ENCODE measurements at places on chromosomes 2 and 18. TPM values are rescaled to one million over a fixed set of nuclear protein-coding genes. Genes with fewer than 3 reads are reported as not detected.
A peak's percentile ranks its signal among the peaks of the same experiment; 100 is the strongest.

The CLASP1 gene
- 18.9 TPM for polyA plus RNA-seq

DNA sequence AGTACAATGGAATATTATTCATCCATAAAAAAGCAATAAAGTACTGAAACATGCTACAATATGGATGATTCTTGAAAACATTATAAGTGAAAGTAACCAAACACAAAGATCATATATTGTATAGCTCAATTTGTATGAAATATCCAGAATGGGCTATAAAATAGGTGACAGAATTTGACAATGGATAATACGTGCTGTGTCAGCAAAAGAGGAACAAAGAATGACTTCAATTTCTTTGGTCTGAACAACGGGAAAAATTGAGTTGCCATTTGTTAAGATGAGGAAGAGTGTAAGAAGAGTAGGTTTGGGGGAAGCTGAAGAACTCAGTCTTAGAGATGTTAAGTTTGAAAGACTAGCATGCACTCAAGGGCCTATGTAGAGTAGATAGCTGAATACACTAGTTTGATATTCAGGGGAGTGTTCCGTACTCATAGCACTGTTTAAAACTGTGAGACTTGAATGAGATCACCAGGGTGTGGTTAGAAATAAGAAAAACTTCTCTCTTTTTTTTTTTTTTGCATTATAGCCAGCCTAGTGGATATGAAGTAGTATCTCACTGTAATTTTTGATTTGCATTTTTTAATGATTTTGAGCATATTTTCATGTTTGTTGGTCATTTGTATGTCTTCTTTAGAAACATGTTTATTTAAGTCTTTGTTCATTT is 213.6 kb downstream of the NR4A2 start:
- no peak overlapping the region for H3K4me3 ChIP-seq
- DNase-seq, result no peak
- no peaks in the 10 kb centered on the region for H3K36me3 ChIP-seq
- H3K27ac ChIP-seq, result no peak overlapping the region

GRCh38 chr2:237390235-237390634 is 23.7 kb downstream of the COL6A3 start:
- H3K4me3 ChIP-seq, result no peak overlapping the region
- no peak overlapping the region for H3K27ac ChIP-seq
- no peak for DNase-seq
- no peaks in the 10 kb centered on the region for H3K36me3 ChIP-seq

- H3K36me3 ChIP-seq, result no peaks in the 10 kb centered on the region
- no peak overlapping the region for H3K4me3 ChIP-seq
- no peaks in the 10 kb centered on the region for H3K27me3 ChIP-seq
- peak overlapping the region; percentile 77 for H3K27ac ChIP-seq
- DNase-seq, result peak; percentile 39
Measured at GRCh38 chr2:208134928-208135586, 5.4 kb upstream of the CRYGC start.

- no peak overlapping the region for H3K4me3 ChIP-seq
- no peaks in the 10 kb centered on the region for H3K27me3 ChIP-seq
- no peaks in the 10 kb centered on the region for H3K36me3 ChIP-seq
- H3K27ac ChIP-seq, result no peak overlapping the region
- H3K4me1 ChIP-seq, result peaks cover 11% of the 10 kb centered on the region
- DNase-seq, result no peak
Measured at GRCh38 chr18:58505181-58505580, 123.7 kb downstream of the ALPK2 start.

DNA sequence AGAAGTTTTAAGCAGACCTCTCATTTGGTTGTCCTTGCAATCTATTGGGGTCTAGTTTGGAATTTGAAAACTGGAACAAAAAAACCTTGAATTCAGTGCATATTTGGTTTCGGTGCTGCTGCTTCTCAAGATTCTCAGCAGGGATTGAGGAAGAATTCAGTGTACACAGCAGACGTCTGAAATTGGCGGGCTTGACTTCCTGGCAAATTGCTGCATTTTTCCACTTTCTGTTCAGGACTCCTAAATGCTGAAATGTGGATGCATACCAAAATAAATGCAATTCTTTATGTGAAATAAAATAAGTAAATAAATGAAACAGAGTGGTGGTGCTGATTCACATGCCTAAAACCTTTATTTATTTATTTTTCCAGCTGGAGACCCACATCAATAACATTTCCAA is 332.4 kb upstream of the KYNU start:
- H3K4me3 ChIP-seq, result no peak overlapping the region
- H3K27ac ChIP-seq, result no peak overlapping the region
- H3K27me3 ChIP-seq, result no peaks in the 10 kb centered on the region
- no peaks in the 10 kb centered on the region for H3K36me3 ChIP-seq

DNA sequence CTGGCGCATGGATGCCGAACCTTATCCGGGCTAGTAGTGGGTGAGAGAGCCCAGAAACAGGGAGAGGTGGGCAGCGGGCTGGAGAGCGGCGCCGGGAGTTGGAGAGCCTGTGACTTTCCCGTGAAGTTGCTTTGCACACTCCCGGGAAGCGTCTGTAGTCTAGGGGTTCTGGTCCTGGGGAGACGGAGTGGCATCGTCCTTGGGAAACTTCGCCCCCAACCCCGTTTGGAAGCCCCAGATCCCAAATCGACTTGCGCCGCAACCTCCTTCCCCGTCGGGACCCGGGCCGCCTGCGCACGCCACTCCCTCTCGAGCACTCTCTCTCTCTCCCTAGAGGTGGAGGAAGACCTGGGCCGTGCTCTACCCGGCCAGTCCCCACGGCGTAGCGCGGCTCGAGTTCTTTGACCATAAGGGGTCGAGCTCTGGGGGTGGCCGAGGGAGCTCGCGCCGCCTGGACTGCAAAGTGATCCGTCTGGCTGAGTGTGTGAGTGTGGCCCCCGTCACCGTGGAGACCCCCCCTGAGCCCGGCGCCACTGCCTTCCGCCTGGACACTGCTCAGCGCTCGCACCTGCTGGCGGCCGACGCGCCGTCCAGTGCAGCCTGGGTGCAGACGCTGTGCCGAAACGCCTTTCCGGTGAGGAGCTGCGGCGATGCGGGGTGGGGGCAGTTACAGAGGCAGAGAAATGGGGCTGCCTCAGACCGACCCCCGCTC is 456 bp downstream of the DOK1 start:
- H3K36me3 ChIP-seq, result no peaks in the 10 kb centered on the region
- peak; percentile 73 for DNase-seq

GRCh38 chr2:237869343-237870102 is 10.1 kb downstream of the RAMP1 start:
- H3K27me3 ChIP-seq, result no peaks in the 10 kb centered on the region
- peaks cover 24% of the 10 kb centered on the region for H3K4me1 ChIP-seq
- H3K36me3 ChIP-seq, result no peaks in the 10 kb centered on the region
- no peak overlapping the region for H3K27ac ChIP-seq

DNA sequence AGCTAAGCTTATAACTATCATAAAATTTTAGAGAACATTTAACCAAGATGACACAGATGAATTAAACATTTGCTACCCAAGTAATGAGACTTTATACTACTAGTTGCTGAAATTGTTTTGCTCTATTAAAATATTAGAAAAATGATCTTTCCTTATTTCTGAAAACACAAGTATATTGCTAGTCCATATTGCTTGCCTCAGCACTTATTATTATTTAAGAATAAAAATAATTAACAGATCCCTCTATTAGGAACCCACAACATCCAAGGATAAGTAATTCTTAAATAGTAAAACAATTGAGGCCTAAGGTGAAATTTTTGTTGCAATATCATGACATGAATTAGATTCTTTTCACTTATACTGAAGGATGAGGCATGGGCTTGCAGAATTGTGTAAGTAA is 65.2 kb downstream of the CCDC148 start:
- no peak overlapping the region for H3K4me3 ChIP-seq
- H3K4me1 ChIP-seq, result no peaks in the 10 kb centered on the region
- H3K27me3 ChIP-seq, result no peaks in the 10 kb centered on the region
- no peak overlapping the region for H3K27ac ChIP-seq

- no peaks in the 10 kb centered on the region for H3K27me3 ChIP-seq
- no peaks in the 10 kb centered on the region for H3K36me3 ChIP-seq
- peaks cover 5% of the 10 kb centered on the region for H3K4me1 ChIP-seq
- peak; percentile 87 for DNase-seq
- no peak overlapping the region for H3K4me3 ChIP-seq
Measured at GRCh38 chr2:74740741-74741431, 86.8 kb downstream of the SEMA4F start.

- no peak overlapping the region for H3K4me3 ChIP-seq
- H3K27ac ChIP-seq, result no peak overlapping the region
- peaks cover 19% of the 10 kb centered on the region for H3K27me3 ChIP-seq
Measured at GRCh38 chr2:236286873-236287545, 22.8 kb upstream of the ASB18 start.

DNA sequence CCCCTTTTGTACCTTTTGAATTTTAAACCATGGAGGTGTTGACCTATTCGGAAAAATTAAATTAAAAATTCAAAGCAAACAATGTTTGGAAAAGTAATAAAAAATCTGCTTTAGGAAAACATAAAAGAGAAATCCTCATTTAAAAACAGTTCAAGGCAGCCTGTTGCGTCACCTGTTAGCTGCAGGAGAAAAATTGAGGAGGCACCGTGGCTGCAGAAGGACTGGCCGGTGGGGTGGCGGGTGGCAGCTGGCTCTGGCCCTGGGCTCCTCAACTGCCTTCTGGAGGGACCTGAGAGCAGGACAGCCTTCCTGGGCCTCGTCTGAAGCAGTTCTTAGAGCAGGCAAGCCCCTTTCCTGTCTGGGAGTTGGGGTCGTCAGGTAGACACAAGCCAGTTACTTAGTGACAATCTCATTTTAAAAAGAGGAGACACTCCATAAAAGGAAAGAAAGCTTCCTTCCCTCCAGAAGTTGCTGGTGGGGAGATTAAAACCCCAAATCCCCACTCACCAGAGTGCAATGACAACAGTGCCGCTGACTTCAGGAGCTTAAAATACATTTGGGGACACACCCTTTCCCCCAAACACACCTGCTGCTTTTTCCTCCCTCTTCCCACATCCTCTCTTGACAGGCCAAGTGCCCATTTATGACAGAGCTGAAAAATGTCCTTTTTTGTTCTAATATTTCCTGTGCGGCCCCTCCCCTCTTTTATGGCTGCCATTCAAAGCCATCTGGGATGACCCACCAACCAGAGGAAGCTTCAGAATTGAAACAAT is 9.7 kb downstream of the ZBTB7C start:
- no peak for DNase-seq
- no peak overlapping the region for H3K4me3 ChIP-seq
- H3K4me1 ChIP-seq, result no peaks in the 10 kb centered on the region
- H3K27ac ChIP-seq, result no peak overlapping the region
- no peaks in the 10 kb centered on the region for H3K36me3 ChIP-seq

DNA sequence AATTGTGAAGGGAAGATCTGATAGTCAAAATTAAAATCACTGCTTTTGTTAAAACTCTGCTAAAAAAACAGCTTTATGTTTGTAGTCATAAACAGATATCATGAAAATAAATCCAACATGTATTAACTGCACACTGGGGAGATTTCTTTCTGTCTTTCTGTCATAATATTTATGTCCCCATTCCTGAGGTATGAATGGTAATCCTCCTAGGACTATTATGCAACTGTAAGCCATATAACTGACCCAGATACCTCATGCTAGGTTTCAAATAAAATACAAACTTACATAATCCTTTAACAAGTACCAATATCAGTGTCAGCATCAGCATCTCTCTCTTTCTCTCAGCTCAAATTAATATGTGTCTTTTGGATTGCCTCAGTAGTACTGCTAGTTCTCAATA is 18.2 kb downstream of the IFIH1 start:
- H3K4me1 ChIP-seq, result no peaks in the 10 kb centered on the region
- H3K4me3 ChIP-seq, result no peak overlapping the region
- H3K27me3 ChIP-seq, result no peaks in the 10 kb centered on the region
- no peak overlapping the region for H3K27ac ChIP-seq
- H3K36me3 ChIP-seq, result no peaks in the 10 kb centered on the region

DNA sequence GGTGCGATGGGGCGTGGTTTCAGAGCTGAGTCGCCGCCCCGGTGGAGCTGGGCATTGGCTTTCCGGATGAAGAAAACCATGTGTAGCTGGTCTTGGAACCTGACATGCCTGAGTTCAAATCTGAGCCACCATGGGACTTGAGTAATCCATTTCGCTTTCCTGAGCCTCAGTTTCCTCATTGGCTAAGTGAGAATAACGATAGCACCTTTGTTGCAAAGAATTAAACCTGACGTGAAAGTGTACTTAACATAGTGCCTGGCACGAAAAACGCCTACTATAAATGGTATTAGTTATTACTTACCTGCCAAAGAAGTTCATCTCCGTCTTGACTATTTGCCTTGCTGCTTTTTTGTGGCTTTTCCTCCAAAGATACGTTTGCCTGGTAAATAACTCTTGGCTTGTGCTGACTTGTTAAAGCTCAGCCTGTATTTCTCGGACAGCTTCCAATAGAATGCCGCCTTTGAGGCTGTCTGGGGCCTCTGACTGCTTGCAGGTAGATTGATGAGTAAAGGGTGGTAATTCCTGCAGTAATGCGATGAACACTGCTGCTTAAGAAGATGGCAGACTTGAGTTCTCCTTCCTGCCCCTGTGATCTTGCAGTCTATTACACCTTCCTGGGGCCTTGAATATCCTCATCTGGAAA is 1.3 kb downstream of the CDCA7 start:
- no peaks in the 10 kb centered on the region for H3K36me3 ChIP-seq
- H3K4me3 ChIP-seq, result peak overlapping the region; percentile 76
- H3K27me3 ChIP-seq, result no peaks in the 10 kb centered on the region

- no peak for DNase-seq
- H3K27ac ChIP-seq, result no peak overlapping the region
- H3K27me3 ChIP-seq, result no peaks in the 10 kb centered on the region
- no peak overlapping the region for H3K4me3 ChIP-seq
- peaks cover 10% of the 10 kb centered on the region for H3K4me1 ChIP-seq
- H3K36me3 ChIP-seq, result no peaks in the 10 kb centered on the region
Measured at GRCh38 chr2:64679673-64680425, 26.1 kb upstream of the SERTAD2 start.

The FSHR gene
- polyA plus RNA-seq, result 0.40 TPM

DNA sequence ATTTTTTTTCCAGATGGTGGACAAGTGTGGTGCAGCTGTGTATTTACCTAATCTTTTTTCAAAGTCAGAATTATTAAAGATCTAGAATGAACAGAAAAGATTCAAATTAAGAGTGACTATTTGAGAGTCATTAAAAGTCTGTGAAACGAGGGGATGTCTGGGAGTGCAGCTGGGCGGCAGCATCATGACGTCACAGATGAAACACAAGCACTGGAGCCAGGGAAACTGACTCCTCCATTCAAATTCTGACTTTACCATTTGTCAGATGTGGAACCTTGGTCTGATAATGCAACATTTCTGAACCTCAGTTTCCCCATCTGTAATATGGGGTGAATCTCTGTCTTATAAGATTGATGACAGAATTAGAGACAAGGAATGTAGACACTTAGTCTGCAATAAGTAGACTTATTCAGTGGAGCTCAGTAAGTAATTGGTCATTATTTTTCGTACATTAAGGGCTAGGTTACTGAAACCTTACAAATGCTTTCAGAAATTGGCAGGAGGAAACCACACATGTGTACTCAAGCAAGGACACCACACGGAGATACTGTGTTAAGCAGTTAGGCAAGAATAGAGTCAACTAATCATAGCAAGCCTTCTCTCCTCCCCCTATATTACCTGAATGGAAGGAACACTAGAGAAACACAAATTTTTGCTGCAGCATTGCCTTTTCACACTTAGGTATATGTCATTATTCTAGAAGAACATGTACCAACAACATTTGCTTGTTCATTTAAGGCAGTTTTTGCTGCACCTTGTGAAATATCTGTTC is 27.8 kb upstream of the CXXC1 start:
- no peaks in the 10 kb centered on the region for H3K27me3 ChIP-seq
- H3K4me3 ChIP-seq, result no peak overlapping the region
- H3K4me1 ChIP-seq, result no peaks in the 10 kb centered on the region
- no peaks in the 10 kb centered on the region for H3K36me3 ChIP-seq
- no peak overlapping the region for H3K27ac ChIP-seq
- no peak for DNase-seq
